ENCODE measurements at places on chromosomes 3 and 15. TPM values are rescaled to one million over a fixed set of nuclear protein-coding genes. Genes with fewer than 3 reads are reported as not detected.

ARHGEF26 gene
- 10.1 TPM for total RNA-seq

GP9 gene
- not detected for total RNA-seq

RTP3 gene
- total RNA-seq = not detected

TMC3 gene
- total RNA-seq = not detected

FANCD2 gene
- total RNA-seq = 18.7 TPM

TCAIM gene
- total RNA-seq = 8.7 TPM

GPR149 gene
- not detected for total RNA-seq

BFSP2 gene
- not detected for total RNA-seq

GHSR gene
- total RNA-seq = not detected

GXYLT2 gene
- total RNA-seq = 2.1 TPM

CCK gene
- 1.1 TPM for total RNA-seq

MNS1 gene
- total RNA-seq = 3.0 TPM

MCTP2 gene
- not detected for total RNA-seq

ARL14 gene
- total RNA-seq = 0.56 TPM

XIRP1 gene
- 0.32 TPM for total RNA-seq
